ENCODE measurements at places on chromosomes 6 and 20. TPM values are rescaled to one million over a fixed set of nuclear protein-coding genes. Genes with fewer than 3 reads are reported as not detected.

ATP9A gene
- 61.4 TPM for polyA plus RNA-seq

SRPK1 gene
- 33.6 TPM for polyA plus RNA-seq

KIAA0408 gene
- polyA plus RNA-seq: 4.3 TPM

TSBP1 gene
- polyA plus RNA-seq: not detected

FHL5 gene
- polyA plus RNA-seq: 0.42 TPM

TMC2 gene
- 0.11 TPM for polyA plus RNA-seq

OTOR gene
- 0.44 TPM for polyA plus RNA-seq

GNAS-AS1 gene
- 0.67 TPM for polyA plus RNA-seq

EYA2 gene
- 1.8 TPM for polyA plus RNA-seq

TAGAP gene
- polyA plus RNA-seq: 0.45 TPM

NFATC2 gene
- polyA plus RNA-seq: 2.4 TPM

DLL1 gene
- polyA plus RNA-seq: 9.0 TPM

SYCP2 gene
- 6.3 TPM for polyA plus RNA-seq

CABLES2 gene
- polyA plus RNA-seq: 11.1 TPM

DZANK1 gene
- polyA plus RNA-seq: 10.3 TPM

BMP7 gene
- 42.7 TPM for polyA plus RNA-seq

TINAG gene
- polyA plus RNA-seq: 22.1 TPM

BACH2 gene
- 10.6 TPM for polyA plus RNA-seq

PRSS35 gene
- 59.0 TPM for polyA plus RNA-seq

SPATA25 gene
- 2.6 TPM for polyA plus RNA-seq

HAO1 gene
- 0.22 TPM for polyA plus RNA-seq

FKBP1C gene
- polyA plus RNA-seq: 3.0 TPM

TBX18 gene
- 7.0 TPM for polyA plus RNA-seq

STX7 gene
- polyA plus RNA-seq: 75.9 TPM

LTB gene
- 1.9 TPM for polyA plus RNA-seq
